Head of caudate nucleus (tissue), 42 donors: ENCODE measurements at places on chromosomes 5 and 9.

- DNase-seq = no peak
Observed at GRCh38 chr9:108956631-108957026, 22.4 kb downstream of the ABITRAM start.

- DNase-seq = no peak
Observed at GRCh38 chr5:138694146-138694545, 59.1 kb upstream of the CTNNA1 start.

GRCh38 chr5:176553260-176554085 is 4.3 kb downstream of the CDHR2 start:
- no peak for DNase-seq

DNA sequence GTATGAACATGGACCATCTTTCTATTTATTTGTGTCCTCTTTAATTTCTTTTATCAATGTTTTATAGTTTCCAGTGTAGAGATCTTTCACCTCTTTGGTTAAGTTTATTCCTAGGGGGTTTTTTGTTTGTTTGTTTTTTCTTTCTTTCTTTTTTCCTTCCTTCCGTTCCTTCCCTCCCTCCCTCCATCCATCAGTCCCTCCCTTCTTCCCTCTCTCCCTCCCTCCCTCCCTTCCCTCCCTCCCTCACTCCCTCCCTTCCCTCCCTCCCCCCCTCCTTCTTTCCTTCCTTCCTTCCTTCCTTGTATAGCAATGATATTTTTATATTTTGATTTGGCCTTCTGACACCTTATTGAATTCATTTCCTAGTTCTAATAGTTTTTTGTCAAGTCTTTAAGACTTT is 23.4 kb upstream of the IGFBPL1 start:
- DNase-seq = no peak
